Airway epithelial cell (primary cell): ENCODE measurements at places on chromosomes 11 and 22. TPM values are rescaled to one million over a fixed set of nuclear protein-coding genes. Genes with fewer than 3 reads are reported as not detected.

Gene OR52E8
- total RNA-seq = not detected in 2 replicates

Gene GTPBP1
- 19.3 and 29.7 TPM in 2 replicates for total RNA-seq

Gene OR8H1
- total RNA-seq = not detected in 2 replicates

Gene SMTNL1
- not detected in 2 replicates for total RNA-seq

Gene ART5
- not detected in 2 replicates for total RNA-seq
